CD8-positive, alpha-beta memory T cell (primary cell): ENCODE measurements at places on chromosomes 5 and 9. TPM values are rescaled to one million over a fixed set of nuclear protein-coding genes. Genes with fewer than 3 reads are reported as not detected.

GRCh38 chr5:95861864-95862561 lies 39.5 kb upstream of the GLRX start:
- DNase-seq: no peak
- no peaks in the 10 kb centered on the region for H3K36me3 ChIP-seq
- H3K4me1 ChIP-seq: no peaks in the 10 kb centered on the region
- H3K27ac ChIP-seq: no peak overlapping the region
- H3K27me3 ChIP-seq: no peaks in the 10 kb centered on the region

The FBXL17 gene
- 6.9 TPM for total RNA-seq

GRCh38 chr5:177494346-177495195 lies 2.8 kb downstream of the PDLIM7 start:
- no peaks in the 10 kb centered on the region for H3K27me3 ChIP-seq
- DNase-seq: no peak
- no peaks in the 10 kb centered on the region for H3K36me3 ChIP-seq
- peak overlapping the region; percentile 69 for H3K27ac ChIP-seq
- H3K4me3 ChIP-seq: no peak overlapping the region
- H3K4me1 ChIP-seq: peaks cover 15% of the 10 kb centered on the region

The NR6A1 gene
- total RNA-seq: 3.0 TPM

DNA sequence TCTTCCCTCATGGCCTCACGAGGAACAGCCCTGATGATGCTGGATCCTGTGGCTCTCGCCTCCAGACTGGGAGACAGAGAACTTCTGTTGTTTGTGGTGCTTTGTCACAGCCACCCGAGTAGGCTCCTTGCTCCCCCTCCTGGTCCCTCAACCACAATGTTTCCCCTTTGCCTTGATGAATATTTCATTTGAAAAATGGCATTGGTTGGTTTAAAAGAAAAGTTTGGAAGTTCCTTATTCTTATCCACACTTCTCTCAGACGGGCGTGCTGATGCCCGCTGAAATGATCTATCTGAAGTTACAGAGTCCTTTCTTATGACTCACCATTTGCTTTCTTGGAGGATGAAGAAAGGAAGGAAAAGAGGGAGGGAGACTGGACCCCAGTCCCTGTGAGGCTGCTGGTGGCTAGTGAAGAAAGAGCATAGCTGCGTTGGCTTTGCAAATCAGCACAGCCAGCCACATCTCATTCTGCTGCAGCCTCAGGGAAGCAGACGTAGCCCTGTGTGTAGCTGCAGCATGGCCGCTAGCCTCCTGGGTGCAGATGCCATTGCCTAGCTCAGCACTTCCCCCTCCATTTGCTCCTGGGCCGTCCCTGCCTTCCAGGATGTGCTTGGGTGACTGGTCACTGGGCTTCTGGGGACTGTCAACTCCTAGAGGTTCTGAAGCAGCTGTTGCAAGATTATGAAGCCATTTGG lies 185.9 kb downstream of the ERCC6L2 start:
- no peaks in the 10 kb centered on the region for H3K4me1 ChIP-seq
- no peak overlapping the region for H3K27ac ChIP-seq
- no peaks in the 10 kb centered on the region for H3K27me3 ChIP-seq
- no peaks in the 10 kb centered on the region for H3K36me3 ChIP-seq

DNA sequence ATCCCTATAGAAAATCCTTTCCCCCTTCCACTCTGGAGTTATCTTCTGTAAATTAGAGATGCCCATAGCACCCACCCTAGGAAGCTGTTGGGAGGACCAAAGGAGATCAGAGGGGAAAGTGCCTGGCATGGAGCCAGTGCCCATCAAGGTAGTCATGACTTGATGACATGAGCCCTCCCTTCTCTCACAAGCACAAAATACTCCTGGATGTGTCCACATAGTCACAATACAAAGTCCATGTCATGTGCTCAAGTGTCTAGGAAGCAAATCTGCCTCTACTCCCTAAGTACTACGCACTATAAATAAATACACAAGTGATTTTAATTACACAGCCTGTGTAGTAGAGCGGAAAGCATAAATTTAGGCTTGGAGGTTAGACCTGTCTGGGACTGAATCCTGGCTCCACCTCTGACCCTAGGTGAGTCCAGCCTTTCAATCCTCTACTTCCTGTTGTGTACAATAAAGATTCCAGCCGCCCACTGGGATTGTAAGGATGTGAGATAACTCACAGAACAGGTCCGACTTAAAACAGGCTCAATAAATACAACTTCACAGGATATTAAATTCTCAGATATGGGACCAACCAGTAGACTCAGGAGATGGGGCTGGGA lies 30.6 kb downstream of the TTC39B start:
- no peaks in the 10 kb centered on the region for H3K27me3 ChIP-seq
- DNase-seq: no peak
- H3K36me3 ChIP-seq: no peaks in the 10 kb centered on the region
- no peak overlapping the region for H3K27ac ChIP-seq
- H3K4me3 ChIP-seq: no peak overlapping the region
